ENCODE measurements at places on chromosomes 6 and 20. TPM values are rescaled to one million over a fixed set of nuclear protein-coding genes. Genes with fewer than 3 reads are reported as not detected.
A peak's percentile ranks its signal among the peaks of the same experiment; 100 is the strongest.

DNA sequence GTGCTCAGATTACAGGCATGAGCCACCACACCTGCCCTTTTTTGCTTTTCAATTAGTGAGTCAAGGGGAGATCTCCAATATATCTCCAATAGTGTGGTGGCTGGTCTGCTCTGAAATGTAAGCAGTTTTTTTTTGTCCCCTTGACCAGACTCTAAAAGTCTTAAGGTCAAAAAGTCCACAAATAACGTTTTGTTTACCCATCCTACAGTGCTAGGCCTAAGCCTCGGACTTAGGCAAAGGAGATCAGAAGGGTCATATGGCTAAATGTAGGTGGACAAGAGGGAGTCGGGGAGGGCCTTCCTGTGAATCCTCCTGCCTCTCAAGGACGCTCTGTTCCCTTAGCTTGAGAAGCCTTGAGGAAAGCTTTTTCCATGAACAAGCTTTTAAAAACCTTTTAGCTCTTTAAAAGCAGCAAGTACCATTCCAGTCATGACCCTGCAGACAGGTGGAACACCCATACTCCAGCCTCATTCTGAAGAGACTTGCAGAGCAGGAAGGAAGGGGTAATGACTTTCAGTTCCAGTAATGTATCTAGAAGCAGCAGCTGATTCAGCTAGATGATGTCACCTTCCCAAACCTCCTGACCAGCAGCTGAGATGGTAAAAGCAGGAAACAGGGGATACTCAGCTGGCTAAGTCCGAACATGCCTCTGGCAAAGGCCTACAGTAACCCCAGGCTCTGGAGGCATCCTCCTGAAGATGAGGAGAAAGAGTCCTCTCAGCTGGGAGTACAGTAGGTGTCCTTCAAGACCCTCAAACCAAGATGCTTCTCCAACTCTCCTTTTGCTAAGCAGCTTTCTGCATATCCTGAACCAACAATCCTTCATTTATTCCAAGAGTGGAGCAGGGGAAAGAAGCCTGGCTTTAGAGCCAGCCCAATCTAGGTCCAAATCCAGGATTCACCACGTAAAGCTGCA lies 23.6 kb downstream of the BCL2L1 start:
- H3K36me3 ChIP-seq, result no peaks in the 10 kb centered on the region
- DNase-seq, result peak; percentile 67
- H3K27me3 ChIP-seq, result no peaks in the 10 kb centered on the region
- peaks cover 9% of the 10 kb centered on the region for H3K4me1 ChIP-seq

The TGM6 gene
- total RNA-seq, result not detected

The LY6G5C gene
- total RNA-seq, result 4.4 TPM

DNA sequence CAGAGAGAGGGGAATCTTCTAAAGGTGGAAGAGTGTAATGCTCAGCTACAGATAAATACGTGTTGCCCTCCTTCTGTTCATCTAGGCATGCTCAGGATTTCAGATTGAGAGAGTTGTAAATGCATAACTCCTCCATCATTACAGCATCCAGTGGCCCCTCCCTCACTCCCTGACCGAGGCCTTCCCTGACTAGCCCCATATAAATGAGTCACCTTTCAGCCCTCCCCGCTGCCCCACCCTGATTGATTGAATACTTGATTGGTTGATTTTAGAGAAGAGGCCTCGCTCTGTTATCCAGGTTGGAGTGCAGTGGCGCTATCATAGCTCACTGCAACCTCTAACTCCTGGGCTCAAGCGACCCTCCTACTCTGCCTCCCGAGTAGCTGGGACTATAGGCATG lies 193.7 kb downstream of the EYA2 start:
- H3K27me3 ChIP-seq, result no peaks in the 10 kb centered on the region
- DNase-seq, result no peak

GRCh38 chr6:157316871-157317814 lies 6.2 kb downstream of the TMEM242 start:
- no peaks in the 10 kb centered on the region for H3K36me3 ChIP-seq
- no peaks in the 10 kb centered on the region for H3K27me3 ChIP-seq
- no peak overlapping the region for H3K4me3 ChIP-seq
- peaks cover 3% of the 10 kb centered on the region for H3K4me1 ChIP-seq
- DNase-seq, result peak; percentile 89

DNA sequence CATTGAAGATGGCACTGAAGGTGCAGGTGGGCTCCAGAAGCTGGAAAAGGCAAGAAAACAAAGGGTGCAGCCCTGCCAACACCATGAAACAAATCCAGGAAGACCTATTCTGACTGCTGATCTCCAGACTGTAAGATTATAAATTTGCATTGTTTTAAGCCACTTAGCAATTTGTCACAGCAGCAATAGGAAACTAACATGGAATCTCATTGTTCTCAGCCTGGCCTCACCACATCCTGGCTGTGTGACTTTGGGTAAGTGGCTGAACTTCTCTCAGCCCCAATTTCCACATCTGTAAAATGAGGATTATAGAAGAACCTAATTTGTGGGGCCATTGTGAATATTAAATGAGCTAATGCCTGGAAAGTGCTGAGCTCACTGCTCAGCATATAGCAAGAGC lies 160.4 kb upstream of the MAFB start:
- no peak overlapping the region for H3K4me3 ChIP-seq
- H3K36me3 ChIP-seq, result no peaks in the 10 kb centered on the region
- H3K4me1 ChIP-seq, result no peaks in the 10 kb centered on the region
- DNase-seq, result no peak
- no peaks in the 10 kb centered on the region for H3K27me3 ChIP-seq
- H3K27ac ChIP-seq, result no peak overlapping the region

- H3K4me1 ChIP-seq, result no peaks in the 10 kb centered on the region
- H3K27me3 ChIP-seq, result no peaks in the 10 kb centered on the region
- no peak overlapping the region for H3K27ac ChIP-seq
- DNase-seq, result no peak
- H3K4me3 ChIP-seq, result no peak overlapping the region
Measured at GRCh38 chr20:33516882-33517281, 27.0 kb downstream of the CBFA2T2 start.

DNA sequence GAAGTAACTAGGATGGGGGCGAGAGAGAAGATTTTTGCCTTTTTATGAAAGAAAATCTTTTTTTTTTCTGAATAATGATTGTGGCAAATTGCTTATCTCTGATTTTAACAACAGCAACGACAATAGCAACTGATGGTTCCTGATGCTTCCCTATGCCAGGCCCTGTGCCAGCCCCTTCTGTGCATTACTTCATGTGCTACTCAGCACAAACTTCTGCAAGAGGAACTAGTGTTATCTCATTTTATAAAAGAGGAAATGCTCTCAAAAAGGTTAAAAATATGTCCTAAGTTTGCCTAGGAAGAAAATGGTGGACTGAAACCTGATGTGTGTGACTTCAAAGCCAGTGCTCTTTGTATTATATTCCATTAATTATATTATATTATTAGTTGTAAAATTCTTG lies 74.0 kb upstream of the RALGAPA2 start:
- DNase-seq, result no peak
- H3K4me1 ChIP-seq, result no peaks in the 10 kb centered on the region
- H3K4me3 ChIP-seq, result no peak overlapping the region
- no peaks in the 10 kb centered on the region for H3K36me3 ChIP-seq
- H3K27ac ChIP-seq, result no peak overlapping the region
- H3K27me3 ChIP-seq, result no peaks in the 10 kb centered on the region

- H3K36me3 ChIP-seq, result no peaks in the 10 kb centered on the region
- peak; percentile 58 for DNase-seq
- H3K27me3 ChIP-seq, result no peaks in the 10 kb centered on the region
- no peaks in the 10 kb centered on the region for H3K4me1 ChIP-seq
- H3K4me3 ChIP-seq, result no peak overlapping the region
Measured at GRCh38 chr6:37137201-37138090, 32.5 kb upstream of the PIM1 start.

- no peak overlapping the region for H3K4me3 ChIP-seq
- no peaks in the 10 kb centered on the region for H3K36me3 ChIP-seq
- no peaks in the 10 kb centered on the region for H3K4me1 ChIP-seq
- H3K27me3 ChIP-seq, result no peaks in the 10 kb centered on the region
Measured at GRCh38 chr6:7042056-7042653, 65.6 kb upstream of the RREB1 start.

GRCh38 chr20:62702895-62703852 lies 5.5 kb upstream of the NTSR1 start:
- no peaks in the 10 kb centered on the region for H3K4me1 ChIP-seq
- no peaks in the 10 kb centered on the region for H3K36me3 ChIP-seq
- no peak for DNase-seq
- H3K27ac ChIP-seq, result no peak overlapping the region
- no peak overlapping the region for H3K4me3 ChIP-seq
- no peaks in the 10 kb centered on the region for H3K27me3 ChIP-seq

DNA sequence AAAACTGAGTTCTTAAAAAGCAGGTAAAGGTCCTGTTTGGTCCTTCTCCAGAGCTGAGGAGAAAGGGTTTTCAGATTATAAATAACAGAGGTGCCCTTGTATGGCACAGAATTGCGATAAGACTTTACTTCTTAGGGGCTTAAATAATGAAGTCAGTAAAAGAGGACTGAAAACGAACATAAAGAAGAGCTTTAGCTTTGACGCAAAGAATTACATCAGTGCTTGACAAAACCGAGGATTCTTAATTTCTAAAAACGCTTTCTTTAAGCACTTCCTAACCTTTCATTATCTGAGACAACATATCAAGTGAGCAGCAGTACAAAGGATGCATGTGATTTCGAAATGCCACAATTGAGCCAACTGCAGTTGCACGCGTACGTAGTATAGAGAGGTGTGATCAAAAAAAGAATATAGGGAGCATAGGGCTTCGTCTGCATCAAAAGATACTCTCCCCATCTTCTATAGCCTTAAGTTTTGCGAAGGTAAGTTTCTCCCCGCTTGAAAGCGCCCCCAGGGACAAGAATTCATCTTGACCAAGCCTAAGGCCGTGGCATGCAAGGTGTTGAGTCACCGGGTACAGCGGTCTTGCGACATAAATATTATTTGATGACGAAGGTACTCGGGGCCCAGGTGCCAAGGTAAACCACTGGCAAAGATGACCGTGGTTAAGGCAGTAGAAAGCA lies 778 bp upstream of the LOC128125822 start:
- H3K27ac ChIP-seq, result peak overlapping the region; percentile 96
- H3K4me3 ChIP-seq, result peak overlapping the region; percentile 76
- no peaks in the 10 kb centered on the region for H3K36me3 ChIP-seq
- peak; percentile 55 for DNase-seq

The CLIC5 gene
- 1.5 TPM for total RNA-seq

The PREX1 gene
- 19.7 TPM for total RNA-seq

The CASS4 gene
- total RNA-seq, result 0.62 TPM

DNA sequence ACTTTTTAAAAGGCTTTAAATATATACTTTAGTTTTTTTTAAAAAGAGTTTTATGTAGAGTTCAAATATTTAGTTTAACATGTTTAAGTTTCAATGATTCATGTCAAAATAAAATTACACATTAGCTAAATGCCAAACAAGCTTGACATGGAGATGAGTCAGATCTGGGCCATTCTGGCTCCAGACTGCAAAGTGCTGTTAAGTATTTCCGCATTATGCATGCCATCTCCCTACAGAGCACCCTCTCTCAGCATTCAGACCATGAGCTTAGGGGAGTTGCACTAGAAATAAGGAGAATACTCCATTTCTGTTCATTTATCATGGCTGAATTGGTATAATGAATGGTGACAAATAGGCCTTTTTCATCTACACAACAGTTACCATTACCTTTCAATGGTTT lies 21.5 kb upstream of the HS3ST5 start:
- no peaks in the 10 kb centered on the region for H3K4me1 ChIP-seq
- no peak for DNase-seq
- no peak overlapping the region for H3K27ac ChIP-seq

- H3K4me3 ChIP-seq, result peak overlapping the region; percentile 52
- H3K4me1 ChIP-seq, result no peaks in the 10 kb centered on the region
- no peaks in the 10 kb centered on the region for H3K27me3 ChIP-seq
- DNase-seq, result no peak
- H3K36me3 ChIP-seq, result no peaks in the 10 kb centered on the region
Measured at GRCh38 chr6:26554447-26554696, 16.2 kb downstream of the HMGN4 start.

The CST2 gene
- total RNA-seq, result not detected

GRCh38 chr6:170441316-170441715 lies 111.8 kb downstream of the PSMB1 start:
- no peaks in the 10 kb centered on the region for H3K4me1 ChIP-seq
- no peak overlapping the region for H3K4me3 ChIP-seq
- H3K36me3 ChIP-seq, result no peaks in the 10 kb centered on the region
- DNase-seq, result peak; percentile 12

DNA sequence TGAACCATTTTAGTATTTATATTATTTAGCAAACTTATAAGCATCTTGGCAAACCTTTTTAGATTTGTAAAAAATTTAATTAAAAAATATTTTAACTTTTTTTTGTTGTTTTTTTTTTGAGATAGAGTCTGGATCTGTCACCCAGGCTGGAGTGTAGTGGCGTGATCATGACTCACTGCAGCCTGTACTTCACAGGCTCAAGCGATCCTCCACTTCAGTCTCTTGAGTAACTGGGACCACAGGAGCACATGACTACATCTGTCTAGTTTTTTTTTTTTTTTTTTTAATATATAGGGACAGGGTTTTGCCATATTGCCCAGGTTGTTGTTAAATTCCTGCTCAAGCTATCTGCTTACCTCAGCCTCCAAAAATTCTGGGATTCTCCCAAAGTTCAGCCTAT lies 161.1 kb downstream of the EYS start:
- no peaks in the 10 kb centered on the region for H3K36me3 ChIP-seq
- no peaks in the 10 kb centered on the region for H3K27me3 ChIP-seq
- H3K4me1 ChIP-seq, result no peaks in the 10 kb centered on the region
- DNase-seq, result no peak
- H3K27ac ChIP-seq, result no peak overlapping the region
- no peak overlapping the region for H3K4me3 ChIP-seq

DNA sequence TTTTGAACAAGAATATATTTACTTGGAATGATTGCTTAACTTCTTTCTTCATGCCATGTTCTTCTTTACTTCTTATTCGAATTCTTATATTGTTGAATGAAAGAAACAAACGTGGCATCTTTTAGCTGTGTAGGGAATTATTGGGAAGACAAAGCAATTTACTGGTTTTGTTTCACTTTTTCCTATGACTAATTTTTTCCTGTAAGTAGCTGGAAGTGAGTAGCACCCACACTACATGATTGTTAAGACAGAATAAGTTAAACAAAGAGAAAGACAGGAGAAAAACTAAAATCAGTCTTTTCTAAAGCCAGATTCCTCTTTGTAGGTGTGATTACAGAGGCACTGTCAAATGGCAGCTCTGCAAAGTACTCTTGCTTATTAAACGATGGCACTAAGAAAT lies 593.4 kb downstream of the EYS start:
- no peak overlapping the region for H3K4me3 ChIP-seq
- no peak for DNase-seq
- no peak overlapping the region for H3K27ac ChIP-seq
- no peaks in the 10 kb centered on the region for H3K36me3 ChIP-seq
- no peaks in the 10 kb centered on the region for H3K4me1 ChIP-seq

The KIF6 gene
- 1.8 TPM for total RNA-seq

- no peaks in the 10 kb centered on the region for H3K36me3 ChIP-seq
- peak; percentile 63 for DNase-seq
- peak overlapping the region; percentile 88 for H3K27ac ChIP-seq
- peaks cover 22% of the 10 kb centered on the region for H3K4me1 ChIP-seq
- H3K4me3 ChIP-seq, result peak overlapping the region; percentile 86
Measured at GRCh38 chr6:30884521-30885480, 482 bp downstream of the DDR1 start.

The PPIL6 gene
- 0.59 TPM for total RNA-seq
